ENCODE measurements at places on chromosomes 7 and 10. TPM values are rescaled to one million over a fixed set of nuclear protein-coding genes. Genes with fewer than 3 reads are reported as not detected.

Gene AKR1C8
- total RNA-seq, result not detected

Gene TFR2
- under 0.01 TPM for total RNA-seq

Gene SORCS3
- not detected for total RNA-seq

Gene JAKMIP3
- 0.29 TPM for total RNA-seq

Gene ZCWPW1
- total RNA-seq, result 2.2 TPM

Gene HECW1
- 2.9 TPM for total RNA-seq

Measured in osteoblast (primary cell).